H1 (cell line): ENCODE measurements at places on chromosomes 7 and 10. TPM values are rescaled to one million over a fixed set of nuclear protein-coding genes. Genes with fewer than 3 reads are reported as not detected.

ZPBP gene
- total RNA-seq = not detected in 2 replicates

DNA sequence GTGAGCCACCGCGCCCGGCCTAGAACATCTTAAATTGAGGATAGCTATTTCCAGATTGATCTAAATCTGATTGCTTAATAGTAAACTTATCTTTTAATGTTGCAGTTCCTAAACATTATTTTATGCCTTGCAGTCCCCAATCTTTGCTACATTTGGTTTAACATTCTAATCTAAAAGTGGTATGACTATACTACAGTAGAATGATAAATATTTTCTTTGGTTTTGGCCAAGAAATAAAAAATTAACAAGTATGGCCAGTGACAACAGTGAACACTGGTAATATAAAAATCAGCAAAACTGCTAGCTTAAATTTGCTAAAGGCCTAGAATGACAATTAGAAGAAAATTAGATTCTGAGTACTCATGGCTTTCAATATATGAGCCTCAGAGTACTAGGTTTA lies 73.5 kb downstream of the CDK6 start:
- no peak for DNase-seq

- no peak for DNase-seq
These were observed 7.5 kb upstream of the CSGALNACT2 start for GRCh38 chr10:43130770-43131171.

DNA sequence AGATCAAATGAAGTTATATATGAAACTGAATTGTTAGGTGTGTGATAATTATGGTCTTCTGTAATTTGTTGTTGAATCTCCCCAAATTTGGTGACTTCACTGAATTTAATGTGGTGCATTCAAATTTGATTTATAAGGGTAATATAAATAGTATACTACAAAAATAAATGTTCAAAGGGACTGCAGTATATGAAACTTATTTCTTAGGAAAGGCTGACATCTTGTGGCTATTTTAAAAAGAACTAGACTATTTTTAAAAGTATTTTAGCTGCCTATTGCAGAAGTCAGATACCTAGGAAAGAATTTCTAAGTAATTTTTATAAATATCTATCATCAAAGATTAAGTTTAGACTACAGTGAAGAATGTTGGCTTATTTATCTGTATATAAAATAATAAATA lies 36.6 kb downstream of the ATRNL1 start:
- DNase-seq = no peak

GRCh38 chr7:98134420-98135228 lies 28.0 kb downstream of the LMTK2 start:
- DNase-seq = no peak

DNA sequence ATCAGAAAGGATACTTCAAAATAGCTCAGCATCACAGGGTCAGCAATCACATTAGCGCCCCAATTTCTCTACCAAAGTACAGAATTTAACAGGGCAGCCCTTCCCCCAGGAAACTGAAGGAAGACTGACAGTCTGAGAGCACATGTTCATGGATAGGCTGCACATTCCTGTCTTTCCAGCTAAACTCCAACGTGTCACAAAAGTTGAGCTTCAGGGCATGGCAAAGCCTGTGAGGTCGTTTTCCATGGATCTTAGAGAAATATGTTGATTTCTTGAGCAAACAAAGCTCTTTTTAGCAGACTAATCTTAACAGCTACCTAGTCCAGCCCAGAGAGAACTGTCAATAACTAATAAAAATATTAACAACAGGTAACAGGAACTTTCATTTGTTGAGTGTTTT lies 207.9 kb downstream of the GRM3 start:
- no peak for DNase-seq

AOC1 gene
- total RNA-seq = 0.15 and 0.48 TPM in 2 replicates

RNF32 gene
- 0.67 and 1.2 TPM in 2 replicates for total RNA-seq
